Activated CD4-positive, alpha-beta T cell treated with anti-CD3 and anti-CD28 coated beads, Interleukin-2, amount 10 ng/mL, durations not matched to agents 24 days and 14 days (primary cell): ENCODE measurements at places on chromosomes 1 and 21. TPM values are rescaled to one million over a fixed set of nuclear protein-coding genes. Genes with fewer than 3 reads are reported as not detected.

Gene PTPRC
- total RNA-seq, result 436 and 438 TPM in 2 replicates

DNA sequence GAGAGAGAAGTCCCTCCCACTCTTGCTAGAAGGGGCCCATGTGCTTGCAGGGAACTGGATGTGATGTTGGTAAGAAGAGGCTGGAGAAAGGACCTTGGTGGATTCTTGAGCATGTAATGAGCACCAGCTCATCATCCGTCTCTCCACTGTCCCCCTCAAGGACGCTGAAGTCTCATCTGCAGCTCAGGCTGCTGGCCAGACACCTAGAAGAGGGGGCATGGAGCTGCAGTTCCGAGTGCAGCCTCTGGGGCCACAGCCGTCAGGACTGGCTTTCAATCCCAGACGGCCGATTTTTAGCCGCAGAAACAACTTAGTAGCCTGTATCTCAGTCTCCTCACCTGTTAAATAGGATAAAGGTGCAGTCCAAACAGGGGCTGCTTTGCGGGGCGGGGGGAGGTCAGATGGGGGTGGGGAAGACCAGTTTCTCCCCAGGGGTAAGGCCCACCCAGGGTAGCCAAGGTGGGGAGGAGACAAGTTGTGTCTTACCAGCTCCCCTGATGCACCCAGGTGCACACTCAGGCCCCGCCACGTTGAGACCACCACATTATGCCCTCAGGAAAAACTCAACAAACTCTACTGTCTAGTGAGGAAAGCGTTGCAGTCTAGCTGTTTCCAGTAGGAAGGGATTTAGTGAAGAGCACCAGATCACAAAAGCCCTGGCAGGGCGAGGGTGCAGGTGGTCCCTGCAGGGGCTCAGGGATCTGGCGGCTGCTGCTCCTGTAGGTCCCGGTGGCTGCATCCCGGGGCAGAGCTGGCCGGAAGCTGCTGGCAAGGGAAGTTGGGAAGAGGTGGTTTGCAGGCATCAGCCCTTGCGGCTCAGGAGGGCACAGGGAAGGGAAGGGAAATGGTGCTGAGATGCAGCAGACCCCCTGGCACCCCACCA is 29.5 kb downstream of the LDLRAP1 start:
- peak; percentile 83 for DNase-seq

- DNase-seq, result no peak
These were observed 22.7 kb upstream of the GNG12 start for GRCh38 chr1:67855961-67856360.

Gene PAQR6
- total RNA-seq, result 4.2 and 4.6 TPM in 2 replicates

- DNase-seq, result peak; percentile 68
These were observed 3.2 kb downstream of the ID3 start for GRCh38 chr1:23555986-23556634.
